Activated effector memory CD4-positive, alpha-beta T cell treated with Interleukin-2 at 50 U/mL for 16 hours (primary cell): ENCODE measurements at places on chromosomes 11 and 22.

DNA sequence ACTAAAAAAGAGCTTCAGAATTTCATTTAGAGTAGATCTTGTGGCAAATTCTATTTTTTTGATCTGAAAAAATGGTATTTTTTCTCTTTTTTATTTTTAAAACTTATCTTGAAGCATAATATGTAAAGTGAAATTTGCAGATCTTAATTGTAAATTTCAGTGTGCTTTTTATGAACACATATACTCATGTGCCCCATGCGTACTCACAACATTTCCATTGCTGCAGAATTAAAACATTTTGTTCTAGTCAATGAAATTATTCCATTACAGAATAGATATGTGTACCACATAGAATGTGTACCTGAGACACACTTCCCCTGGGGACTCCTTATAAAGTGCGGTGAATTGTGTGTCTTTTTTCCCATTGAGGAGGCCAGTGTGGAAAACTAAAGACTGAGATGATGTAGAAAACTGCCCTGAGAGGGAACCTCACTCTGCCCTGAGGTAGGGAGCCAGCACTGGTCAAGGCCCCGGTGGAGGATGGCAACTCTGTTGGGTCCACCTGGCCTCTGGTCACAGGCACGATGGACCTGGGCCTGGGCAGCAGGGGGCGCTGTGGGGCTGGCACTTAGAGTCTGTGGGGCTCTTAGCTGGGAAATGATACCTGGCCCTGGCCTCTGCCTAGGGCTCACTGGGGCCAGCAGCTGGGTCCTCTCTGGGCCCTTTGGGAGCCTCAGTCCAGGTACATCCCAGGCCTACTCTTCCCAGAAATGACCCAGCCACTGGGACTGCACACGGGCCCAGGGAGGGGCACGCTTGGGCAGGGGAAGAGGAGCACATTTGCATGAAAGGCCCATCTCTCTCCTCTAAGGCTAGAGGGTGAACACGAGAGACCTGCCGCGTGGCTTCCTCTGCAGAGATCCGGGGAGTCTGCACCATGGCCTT lies 77.9 kb upstream of the TOP3B start:
- DNase-seq: no peak

DNA sequence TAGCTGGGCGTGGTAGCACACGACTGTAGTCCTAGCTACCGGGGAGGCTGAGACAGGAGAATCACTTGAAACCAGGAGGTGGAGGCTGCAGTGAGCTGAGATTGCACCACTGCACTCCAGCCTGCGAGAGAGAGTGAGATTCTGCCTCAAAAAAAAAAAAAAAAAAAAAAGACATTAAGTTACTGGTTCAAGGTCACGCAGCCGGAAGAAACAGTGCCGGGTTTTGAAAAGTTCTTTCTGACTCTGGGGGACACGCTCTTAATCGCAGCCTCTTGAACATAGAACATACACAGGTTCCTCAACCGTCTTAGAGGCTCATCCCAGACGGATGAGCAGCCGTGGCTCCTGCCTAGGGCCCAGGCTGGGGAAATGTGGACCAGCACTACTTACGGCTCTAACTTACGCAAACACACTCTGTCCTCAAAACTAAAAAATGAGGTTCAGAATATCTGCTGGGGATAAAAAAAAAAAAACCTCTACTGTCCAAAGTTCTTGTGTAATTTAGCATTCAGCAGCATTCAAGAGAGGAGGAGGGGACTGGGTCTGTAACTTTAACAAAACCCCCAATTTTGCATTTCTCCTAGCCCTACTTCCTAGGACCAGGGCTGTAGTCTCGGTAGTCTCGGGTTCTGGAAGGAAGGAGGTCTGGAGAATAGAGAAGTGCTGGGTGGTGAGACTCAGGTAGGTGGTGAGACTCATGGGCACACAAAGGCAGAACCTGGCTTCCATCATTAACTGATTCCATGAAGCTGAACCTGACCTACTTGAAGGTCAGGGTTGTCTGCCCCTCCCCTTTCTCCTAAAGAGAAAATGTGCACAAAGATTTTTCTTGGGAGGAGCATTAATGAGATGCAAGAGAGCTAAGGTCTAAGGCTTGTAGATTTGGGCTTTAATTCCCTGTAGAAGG lies 6.0 kb downstream of the SPTBN2 start:
- DNase-seq: no peak

DNA sequence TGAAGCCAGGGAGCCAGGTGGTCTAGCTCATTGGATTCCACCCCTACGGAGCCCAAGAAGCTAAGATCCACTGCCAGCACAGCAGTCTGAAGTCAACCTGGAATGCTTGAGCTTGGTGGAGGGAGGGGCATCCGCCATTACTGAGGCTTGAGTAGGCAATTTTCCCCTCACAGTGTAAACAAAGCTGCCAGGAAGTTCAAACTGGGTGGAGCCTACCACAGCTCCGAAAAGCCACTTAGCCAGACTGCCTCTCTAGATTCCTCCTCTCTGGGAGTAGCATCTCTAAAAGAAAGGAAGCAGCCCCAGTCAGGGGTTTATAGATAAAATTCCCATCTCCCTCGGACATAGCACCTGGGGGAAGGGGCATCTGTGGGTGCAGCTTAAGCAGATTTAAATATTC lies 620.3 kb downstream of the NELL1 start:
- no peak for DNase-seq

DNA sequence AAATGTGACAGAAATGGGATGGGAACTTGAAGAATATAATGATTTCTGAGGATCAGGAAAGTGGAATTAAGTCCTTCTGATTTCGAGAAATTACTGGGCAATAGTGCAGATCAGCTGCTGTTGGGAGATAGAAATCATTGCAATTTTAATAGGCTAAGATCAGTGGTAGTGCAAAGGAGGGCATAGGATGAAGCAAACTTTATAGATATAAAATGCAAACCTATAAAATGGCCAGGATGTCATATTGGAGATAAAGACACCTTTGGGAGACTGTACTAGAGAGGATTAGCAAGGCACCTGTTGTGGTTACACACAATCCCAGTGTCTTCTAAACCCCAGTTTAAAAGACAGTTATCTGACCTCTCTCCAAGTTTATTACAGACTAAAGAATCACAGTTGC lies 6.5 kb upstream of the MS4A7 start:
- DNase-seq: no peak

DNA sequence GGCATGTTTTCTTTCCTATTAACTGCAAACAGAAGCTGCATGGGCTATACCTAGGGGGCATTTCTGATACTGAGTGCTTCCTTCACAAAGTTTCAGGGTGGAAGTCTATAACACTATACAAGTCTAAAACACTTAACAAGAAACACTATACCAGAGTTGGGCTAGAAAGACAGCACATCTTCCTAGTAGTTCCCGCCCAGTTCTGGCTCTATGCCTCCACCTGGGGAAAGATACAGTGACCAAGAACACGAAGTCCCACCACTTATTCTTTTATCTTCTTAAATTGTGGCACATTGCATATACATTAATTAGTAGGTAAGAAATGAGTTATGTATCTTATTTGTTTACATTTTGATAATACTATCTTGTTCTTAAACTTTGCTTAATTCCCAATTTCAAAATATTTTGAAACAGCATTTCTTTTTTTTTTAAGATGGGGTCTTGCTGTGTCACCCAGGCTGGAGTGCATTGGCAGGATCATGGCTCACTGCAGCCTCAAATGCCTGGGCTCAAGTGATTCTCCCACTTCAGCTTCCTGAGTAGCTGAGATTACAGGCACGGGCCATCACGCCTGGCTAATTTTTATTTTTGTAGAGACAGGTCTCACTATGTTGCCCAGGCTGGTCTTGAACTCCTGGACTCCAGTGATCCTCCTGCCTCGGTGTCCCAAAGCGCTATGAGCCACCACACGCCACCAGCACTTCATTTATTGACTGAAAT lies 18.2 kb upstream of the NDUFC2 start:
- DNase-seq: no peak

DNA sequence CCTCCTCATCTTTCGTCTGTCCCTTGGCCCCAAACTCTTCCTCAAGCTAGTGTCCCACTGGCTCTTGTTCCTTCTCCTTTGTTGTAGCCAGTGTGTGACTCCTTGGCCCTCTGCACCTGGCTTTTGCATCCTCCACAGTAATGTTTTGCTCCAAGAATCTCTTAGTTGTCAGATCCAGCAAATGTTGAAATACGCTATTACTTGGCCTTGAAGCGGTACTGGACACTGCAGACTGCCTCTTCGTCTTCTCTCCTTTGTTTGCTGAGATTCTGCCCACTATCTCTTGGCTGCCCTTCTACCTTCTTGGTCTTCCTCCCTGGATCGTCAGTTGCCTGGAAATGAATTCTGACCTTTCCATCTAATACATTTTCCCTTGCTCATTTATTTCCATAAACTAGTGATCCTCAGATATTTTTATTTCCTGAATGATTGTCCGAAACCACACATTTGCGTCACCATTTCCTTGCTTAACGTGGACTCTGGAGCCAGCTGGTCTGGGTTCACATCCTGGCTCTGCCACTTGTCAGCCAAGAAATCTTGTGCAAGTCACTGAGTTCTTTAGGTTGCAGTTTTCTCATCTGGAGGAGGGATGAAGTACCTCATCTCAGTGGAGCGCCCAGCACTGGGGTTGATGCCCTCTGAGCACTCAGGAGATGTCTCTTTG lies 113.6 kb downstream of the LDLRAD3 start:
- no peak for DNase-seq

- no peak for DNase-seq
Measured at GRCh38 chr11:134739136-134739535, 327.1 kb upstream of the B3GAT1 start.
